Peyer's patch (tissue), 4 donors: ENCODE measurements at places on chromosomes 6 and 20. TPM values are rescaled to one million over a fixed set of nuclear protein-coding genes. Genes with fewer than 3 reads are reported as not detected.

Gene HSPA1L
- 1.7 TPM for total RNA-seq

Gene KATNA1
- total RNA-seq, result 17.3 TPM

Gene MMP24
- total RNA-seq, result 1.3 TPM

- DNase-seq, result no peak
Measured at GRCh38 chr20:8545212-8545611, 413.1 kb downstream of the PLCB1 start.

GRCh38 chr6:111804627-111805235 is 68.5 kb downstream of the FYN start:
- DNase-seq, result no peak

GRCh38 chr6:90803956-90804355 is 217.1 kb upstream of the MAP3K7 start:
- DNase-seq, result no peak

GRCh38 chr6:169837529-169838250 is 86.3 kb downstream of the ERMARD start:
- DNase-seq, result no peak

DNA sequence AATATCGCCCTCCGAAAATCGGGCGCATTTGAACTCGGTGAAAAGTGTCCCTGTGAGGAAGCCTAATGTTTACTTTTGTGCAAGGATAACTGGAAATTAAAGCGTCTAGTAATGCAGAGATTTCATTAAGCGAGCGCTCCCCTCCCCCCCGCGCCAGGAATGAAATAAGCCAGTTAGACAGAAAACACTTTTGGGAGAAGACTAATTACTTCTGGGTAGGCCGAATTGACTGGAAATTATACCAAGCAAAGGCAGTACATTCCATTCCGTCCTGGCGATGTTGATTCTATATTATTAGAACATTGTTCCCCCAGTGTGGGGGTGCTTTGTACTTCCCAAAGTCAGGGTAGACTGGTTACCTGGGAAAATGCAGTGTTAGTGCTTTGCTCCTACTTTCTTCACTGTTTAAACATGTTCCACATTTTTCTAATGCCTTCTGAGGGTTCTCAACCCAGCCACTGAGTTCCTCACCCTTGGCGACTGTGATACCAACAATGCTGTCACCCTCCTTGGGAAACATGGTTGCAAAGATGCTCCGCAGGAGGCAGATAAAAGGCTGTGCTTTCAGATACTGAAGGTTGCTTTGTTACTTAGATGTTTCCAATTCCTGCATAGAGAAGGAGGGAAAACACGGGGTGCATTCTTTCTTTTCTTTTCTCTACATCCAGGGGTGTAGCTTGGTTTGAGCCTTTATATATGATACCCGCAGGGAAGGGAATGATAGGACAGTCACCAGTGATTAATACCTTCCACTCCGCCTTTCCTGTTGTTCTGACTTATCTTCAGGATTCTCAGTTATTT is 2.6 kb downstream of the GJA1 start:
- no peak for DNase-seq

DNA sequence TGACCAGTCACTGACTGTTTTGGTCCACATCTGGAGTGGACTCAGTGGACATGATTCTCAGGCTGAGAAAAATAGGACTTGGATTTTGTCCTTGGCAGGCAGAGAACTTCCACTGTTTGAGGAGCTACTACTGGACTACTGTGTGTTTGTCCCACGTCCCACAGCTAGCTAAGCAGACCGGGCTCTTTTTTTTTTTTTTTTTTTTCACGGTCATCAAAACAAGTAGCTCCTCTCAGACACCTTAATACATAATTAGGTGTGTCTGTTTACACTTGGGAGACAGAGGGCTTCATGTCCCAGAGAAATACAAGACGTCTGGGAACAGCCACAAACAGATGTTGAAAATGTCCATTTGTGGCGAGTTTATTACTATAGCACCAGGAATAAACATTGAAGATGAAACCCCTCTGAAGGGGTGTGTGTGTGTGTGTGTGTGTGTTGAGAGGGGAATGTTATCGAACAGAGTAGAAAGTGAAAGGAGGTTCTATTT is 155.0 kb upstream of the SUPT3H start:
- DNase-seq, result no peak

DNA sequence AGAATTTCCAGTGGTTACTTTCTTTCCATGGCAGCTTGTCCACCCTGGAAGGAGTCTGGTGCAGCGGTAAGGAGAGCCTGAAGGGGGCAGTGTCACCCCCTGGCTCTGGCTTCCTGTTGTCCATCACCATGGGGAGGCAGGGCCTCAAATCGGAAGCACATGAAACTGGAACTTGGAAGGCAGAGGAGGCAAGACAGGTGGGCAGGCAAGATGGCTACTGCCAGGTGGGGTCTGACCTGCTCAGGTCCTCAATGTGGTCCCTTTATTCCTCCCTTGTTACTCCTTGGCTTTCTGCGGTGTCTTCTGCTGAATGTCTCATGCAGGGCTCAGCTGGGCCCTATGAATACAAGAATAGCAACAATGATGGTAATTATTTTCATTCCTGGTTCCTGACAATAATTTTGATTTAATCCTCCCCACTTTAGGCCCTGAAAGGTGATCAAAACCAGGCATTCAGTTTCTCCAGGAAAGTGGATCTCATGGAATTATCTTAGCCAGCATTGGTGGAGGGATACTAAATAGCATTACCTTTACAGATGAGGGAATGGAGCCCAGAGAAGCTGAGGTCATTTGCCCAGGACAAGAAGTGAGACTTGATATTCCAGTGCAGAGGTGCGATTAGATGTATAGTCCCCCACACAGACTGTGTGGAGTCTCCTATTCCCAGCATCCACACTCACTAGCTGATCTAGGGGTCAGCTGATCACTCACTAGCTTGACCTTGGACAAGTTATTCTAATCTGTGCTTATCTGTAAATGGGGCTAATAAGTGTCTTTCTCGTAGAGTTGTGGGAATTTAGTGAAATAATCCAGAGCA is 17.6 kb upstream of the SNAI1 start:
- DNase-seq, result no peak

DNA sequence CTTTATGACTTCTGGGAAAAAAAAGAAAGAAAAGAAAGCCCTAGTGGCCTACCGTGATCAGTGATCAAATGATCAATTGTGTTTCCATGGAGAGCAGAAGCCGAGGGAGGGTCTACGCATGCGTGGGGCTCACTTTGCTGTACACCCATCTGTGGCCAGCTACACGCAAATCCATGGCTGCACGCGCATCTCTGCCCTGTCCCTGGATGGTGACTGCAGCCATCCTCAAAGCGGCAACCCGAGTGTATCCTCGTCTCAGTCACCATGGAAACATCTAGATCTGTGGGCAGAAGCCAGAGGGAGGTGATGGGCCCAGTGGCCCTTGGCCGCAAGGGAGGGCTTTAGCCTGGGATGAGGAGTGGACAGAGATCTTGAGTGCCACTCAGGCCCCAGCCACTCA is 785 bp upstream of the ULBP3 start:
- DNase-seq, result no peak

- no peak for DNase-seq
Measured at GRCh38 chr20:25147716-25148115, 47.8 kb upstream of the ENTPD6 start.

- DNase-seq, result no peak
Measured at GRCh38 chr6:109013656-109014305, 80.9 kb downstream of the SESN1 start.

GRCh38 chr6:138719011-138719635 is 54.4 kb upstream of the CCDC28A start:
- no peak for DNase-seq

GRCh38 chr20:14712302-14712739 is 374.9 kb upstream of the FLRT3 start:
- no peak for DNase-seq

DNA sequence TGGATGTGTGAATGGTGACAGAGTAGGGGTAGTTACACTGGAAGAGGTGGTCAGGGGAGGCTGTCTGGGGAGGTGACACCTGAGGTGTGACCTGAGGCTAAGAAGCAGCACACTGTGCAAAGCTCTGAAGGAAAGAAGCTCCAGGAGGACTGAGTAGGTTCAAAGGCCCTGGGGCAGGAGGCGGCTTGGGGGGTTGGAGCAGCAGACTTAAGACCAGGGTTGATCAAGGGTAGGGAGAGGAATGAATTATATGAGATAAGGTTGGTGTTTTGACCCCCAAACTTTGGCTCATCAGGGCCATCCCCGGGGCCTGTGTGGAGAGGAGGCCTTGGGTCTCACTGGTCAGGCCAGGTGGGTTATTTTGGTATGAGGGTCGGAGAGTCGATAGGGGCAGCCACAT is 166.1 kb downstream of the GRM4 start:
- DNase-seq, result no peak
